ENCODE measurements at places on chromosomes 16 and 17. TPM values are rescaled to one million over a fixed set of nuclear protein-coding genes. Genes with fewer than 3 reads are reported as not detected.

KCTD2 gene
- 23.7 TPM for total RNA-seq

OR2C1 gene
- not detected for total RNA-seq

NEUROD2 gene
- not detected for total RNA-seq

DNAI2 gene
- total RNA-seq: not detected

ATP2A3 gene
- total RNA-seq: not detected

SRCIN1 gene
- total RNA-seq: not detected

- no peaks in the 10 kb centered on the region for H3K36me3 ChIP-seq
- no peak for DNase-seq
- H3K27ac ChIP-seq: no peak overlapping the region
- H3K27me3 ChIP-seq: peaks cover 45% of the 10 kb centered on the region
- no peak overlapping the region for H3K4me3 ChIP-seq
Measured at GRCh38 chr17:59483860-59484259, 81.5 kb upstream of the DHX40 start.

DNA sequence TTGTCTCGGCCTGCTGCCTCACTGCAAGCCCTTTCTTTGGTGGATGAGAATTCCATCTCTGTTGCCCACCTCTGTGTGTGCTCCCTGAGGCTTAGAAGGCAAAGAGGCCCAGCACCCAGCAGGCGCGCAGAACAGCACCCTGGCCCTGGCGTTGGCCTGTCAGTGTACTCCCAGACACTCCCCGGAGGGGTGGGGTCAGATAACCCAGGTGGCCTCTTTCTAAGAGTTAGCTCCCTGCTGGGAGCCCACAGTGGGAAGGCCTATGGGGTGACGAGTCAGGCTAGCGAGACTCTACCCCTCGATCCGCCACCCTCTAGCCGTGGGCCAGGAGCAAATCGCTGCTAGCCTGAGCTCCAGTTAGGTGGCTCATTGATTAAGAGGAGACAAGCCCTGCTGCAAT lies 38.1 kb downstream of the SRL start:
- H3K36me3 ChIP-seq: no peaks in the 10 kb centered on the region
- H3K27ac ChIP-seq: no peak overlapping the region
- peaks cover 8% of the 10 kb centered on the region for H3K4me1 ChIP-seq
- no peak overlapping the region for H3K4me3 ChIP-seq

GRCh38 chr17:43562679-43563599 lies 16.8 kb upstream of the ETV4 start:
- DNase-seq: no peak
- peaks cover 22% of the 10 kb centered on the region for H3K27me3 ChIP-seq
- no peak overlapping the region for H3K27ac ChIP-seq

- H3K4me3 ChIP-seq: no peak overlapping the region
- no peak overlapping the region for H3K27ac ChIP-seq
- peaks cover 14% of the 10 kb centered on the region for H3K4me1 ChIP-seq
Measured at GRCh38 chr16:78894886-78895285, 705.7 kb downstream of the MAF start.

GRCh38 chr16:21610006-21610544 lies 10.7 kb downstream of the METTL9 start:
- no peak overlapping the region for H3K4me3 ChIP-seq
- no peak overlapping the region for H3K27ac ChIP-seq
- DNase-seq: no peak
- H3K4me1 ChIP-seq: peaks cover 26% of the 10 kb centered on the region
- H3K27me3 ChIP-seq: no peaks in the 10 kb centered on the region
- no peaks in the 10 kb centered on the region for H3K36me3 ChIP-seq

DNA sequence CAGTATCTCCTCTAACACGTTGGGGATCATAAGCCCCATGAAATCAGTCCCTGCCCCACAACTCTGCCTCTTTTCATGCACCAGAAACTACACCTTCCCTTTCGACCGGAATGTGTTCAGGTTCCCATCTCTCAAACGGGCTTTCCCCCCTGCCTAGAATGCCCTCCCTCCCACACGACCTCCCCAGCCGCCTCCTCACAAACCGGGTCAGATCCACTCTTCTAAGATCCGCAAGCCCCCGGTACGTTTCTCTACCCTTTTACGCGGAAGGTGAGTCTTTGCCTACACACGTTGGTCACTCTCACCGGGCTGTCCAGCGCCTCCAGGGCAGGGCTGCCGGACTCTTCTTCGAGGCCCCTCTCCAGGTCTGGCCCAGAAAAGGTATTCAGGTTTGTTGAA lies 708 bp downstream of the DHX33 start:
- H3K4me1 ChIP-seq: peaks cover 20% of the 10 kb centered on the region
- no peak for DNase-seq
- H3K4me3 ChIP-seq: peak overlapping the region; percentile 84
- peak overlapping the region; percentile 72 for H3K27ac ChIP-seq
- peaks cover 1% of the 10 kb centered on the region for H3K36me3 ChIP-seq

DNA sequence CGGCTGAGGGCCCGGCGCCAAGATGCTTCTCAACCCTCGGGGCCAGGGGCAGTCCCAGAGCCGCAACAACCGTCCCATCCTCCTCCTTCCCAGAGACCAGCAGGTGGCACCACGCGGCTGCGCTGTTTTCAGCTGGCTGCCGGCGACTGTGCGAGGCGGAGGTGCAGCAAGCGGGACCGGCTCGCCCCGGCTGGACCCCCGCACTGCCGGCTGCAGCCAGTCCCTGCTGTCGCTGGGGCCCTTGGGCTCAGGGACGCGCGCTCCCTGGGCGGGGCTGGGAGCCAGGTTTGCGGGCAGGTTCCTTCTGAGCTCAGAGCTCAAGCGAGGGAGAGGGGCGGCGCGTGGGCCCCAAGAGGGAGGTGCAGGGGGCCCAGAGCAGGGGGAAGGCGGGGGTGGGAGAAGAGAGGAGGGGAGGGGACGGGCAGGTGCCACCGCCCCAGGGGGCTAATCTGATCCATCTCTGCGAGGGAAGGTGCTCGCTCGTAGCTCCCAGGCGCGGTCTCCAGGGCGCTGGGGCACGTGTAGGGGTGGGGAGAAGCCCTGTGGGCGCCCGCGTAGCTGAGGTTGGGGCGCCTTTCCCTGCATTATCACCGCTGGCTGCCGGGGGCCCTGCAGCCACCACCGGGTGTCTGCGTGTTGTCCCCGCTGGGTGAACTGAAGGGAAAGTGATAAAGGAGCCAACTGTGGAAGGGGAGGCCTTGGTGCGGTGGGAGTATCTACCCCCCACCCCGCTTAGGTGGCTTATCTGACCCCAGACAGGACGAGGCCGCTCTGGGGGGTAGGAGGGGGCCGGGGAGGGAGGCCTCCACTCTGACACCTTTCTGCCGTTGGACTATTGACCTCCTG lies 24.2 kb downstream of the STAT5A start:
- DNase-seq: peak; percentile 92
- peak overlapping the region; percentile 76 for H3K27ac ChIP-seq
- no peaks in the 10 kb centered on the region for H3K27me3 ChIP-seq
- no peak overlapping the region for H3K4me3 ChIP-seq
- H3K4me1 ChIP-seq: peaks cover 10% of the 10 kb centered on the region

- H3K4me3 ChIP-seq: no peak overlapping the region
- no peaks in the 10 kb centered on the region for H3K4me1 ChIP-seq
- no peaks in the 10 kb centered on the region for H3K36me3 ChIP-seq
- no peaks in the 10 kb centered on the region for H3K27me3 ChIP-seq
- no peak for DNase-seq
Measured at GRCh38 chr17:34651402-34651811, 72.0 kb downstream of the TMEM132E start.

DNA sequence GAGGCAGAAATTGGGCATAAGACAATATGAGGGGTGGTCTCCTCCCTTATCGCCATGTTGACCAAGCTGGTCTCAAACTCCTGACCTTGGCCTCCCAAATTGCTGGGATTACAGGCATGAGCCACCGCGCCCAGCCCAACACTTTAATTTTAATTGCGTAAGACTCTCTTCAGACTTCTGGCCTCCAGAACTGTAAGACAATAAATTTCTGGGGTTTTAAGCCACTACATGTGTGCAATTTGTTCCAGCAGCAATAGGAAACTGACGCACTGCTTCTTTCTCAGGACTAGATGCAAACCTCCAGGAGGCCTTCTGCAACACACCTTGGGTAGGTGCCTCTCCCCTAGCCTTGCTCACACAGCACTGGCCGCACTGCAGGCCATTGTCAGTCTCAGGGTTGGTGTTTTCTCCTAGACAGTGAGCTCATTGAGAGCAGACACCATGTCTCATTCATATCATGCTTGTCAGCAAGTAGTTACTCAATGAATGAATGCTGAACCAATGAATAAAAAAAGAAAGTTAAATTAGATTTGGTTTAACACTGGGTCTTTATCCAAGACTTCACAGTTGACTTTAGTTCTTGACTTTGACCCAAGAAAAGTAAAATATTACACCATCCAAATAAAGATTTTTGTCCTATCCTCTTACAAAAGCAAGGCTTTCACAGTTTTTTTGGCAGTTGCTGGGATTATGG lies 5.5 kb upstream of the ACSF2 start:
- no peak for DNase-seq
- no peaks in the 10 kb centered on the region for H3K36me3 ChIP-seq
- no peak overlapping the region for H3K4me3 ChIP-seq
- H3K27me3 ChIP-seq: peaks cover 7% of the 10 kb centered on the region

DNA sequence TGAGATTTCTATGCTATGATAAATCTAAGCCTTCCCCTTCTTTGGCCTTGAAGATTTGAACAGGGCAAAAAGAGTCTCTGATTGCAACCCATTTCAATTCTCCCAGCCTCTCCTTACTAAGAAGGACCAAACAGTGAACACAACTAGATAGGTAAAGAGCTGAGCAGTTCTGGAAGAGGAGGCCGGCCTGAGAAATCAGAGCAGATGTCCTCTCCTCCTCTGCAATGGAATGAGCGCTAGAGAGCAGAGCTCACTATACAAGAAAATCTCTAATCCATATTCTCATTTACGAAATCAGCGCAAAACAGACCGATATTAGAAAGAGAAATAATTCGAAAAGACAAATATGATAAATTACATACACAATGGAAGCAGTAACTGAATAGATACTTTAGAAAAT lies 124.2 kb downstream of the CDK5R1 start:
- no peak overlapping the region for H3K27ac ChIP-seq
- no peaks in the 10 kb centered on the region for H3K36me3 ChIP-seq
- no peaks in the 10 kb centered on the region for H3K27me3 ChIP-seq
- no peaks in the 10 kb centered on the region for H3K4me1 ChIP-seq
- DNase-seq: no peak

GRCh38 chr17:69473841-69474831 lies 59.6 kb downstream of the MAP2K6 start:
- no peaks in the 10 kb centered on the region for H3K36me3 ChIP-seq
- DNase-seq: no peak
- no peak overlapping the region for H3K27ac ChIP-seq
- H3K4me1 ChIP-seq: peaks cover 8% of the 10 kb centered on the region
- H3K27me3 ChIP-seq: no peaks in the 10 kb centered on the region

GRCh38 chr16:9484881-9485280 lies 393.4 kb downstream of the HAPSTR1 start:
- H3K27ac ChIP-seq: no peak overlapping the region
- no peak overlapping the region for H3K4me3 ChIP-seq
- no peaks in the 10 kb centered on the region for H3K27me3 ChIP-seq
- no peaks in the 10 kb centered on the region for H3K36me3 ChIP-seq
- H3K4me1 ChIP-seq: no peaks in the 10 kb centered on the region

DNA sequence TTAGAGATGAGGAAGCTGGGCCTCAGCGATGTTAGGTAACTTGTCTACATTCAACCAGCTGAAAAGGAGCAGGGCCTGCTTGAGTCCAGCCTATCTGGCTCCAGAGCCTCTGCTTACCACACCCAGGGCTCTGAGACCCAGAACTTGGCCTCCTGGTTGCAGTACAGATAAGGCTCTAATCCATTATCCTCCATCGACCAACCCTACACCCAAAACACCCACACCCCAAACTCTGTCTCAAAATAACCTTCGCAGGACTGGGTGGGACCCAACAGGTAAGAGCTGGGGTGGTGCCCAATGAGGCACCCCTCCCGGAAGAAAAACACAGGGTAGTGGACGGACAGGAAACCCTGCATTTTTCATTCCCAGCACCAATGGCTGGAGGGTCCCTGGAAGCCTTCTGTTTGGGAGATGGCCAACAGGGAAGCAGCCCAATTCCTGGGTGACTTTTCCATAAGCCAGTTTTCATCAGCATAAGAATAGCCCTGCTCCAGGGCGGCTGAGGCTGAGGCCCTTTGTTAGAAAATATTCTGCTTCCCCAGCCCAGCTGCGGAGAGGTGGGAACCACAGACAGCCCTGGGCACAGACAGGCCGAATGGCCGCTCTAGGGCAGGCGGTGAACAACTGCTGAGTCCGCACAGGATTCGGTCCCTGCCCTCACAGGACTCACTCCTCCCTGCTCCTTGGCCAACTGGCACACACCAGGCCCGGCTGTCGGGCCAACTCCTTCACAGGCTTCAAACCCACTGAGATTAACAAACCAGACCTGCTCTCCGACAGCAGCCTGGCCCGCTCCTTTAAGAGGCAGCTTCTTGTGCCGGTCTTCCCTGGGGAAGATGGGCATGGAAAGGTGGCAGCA lies 9.8 kb downstream of the SMIM5 start:
- no peak overlapping the region for H3K4me3 ChIP-seq
- peaks cover 6% of the 10 kb centered on the region for H3K36me3 ChIP-seq

- H3K4me1 ChIP-seq: peaks cover 5% of the 10 kb centered on the region
- no peak overlapping the region for H3K4me3 ChIP-seq
Measured at GRCh38 chr16:11946433-11946832, 4.6 kb upstream of the NPIPB2 start.
